Fibroblast of villous mesenchyme (primary cell): ENCODE measurements at places on chromosomes 13 and 19. TPM values are rescaled to one million over a fixed set of nuclear protein-coding genes. Genes with fewer than 3 reads are reported as not detected.

The CD177 gene
- 0.32 and 0.86 TPM in 2 replicates for total RNA-seq

The KLK5 gene
- not detected in 2 replicates for total RNA-seq

The HOMER3 gene
- 58.3 and 64.1 TPM in 2 replicates for total RNA-seq

The CFAP97D2 gene
- not detected in 2 replicates for total RNA-seq

The ZNF429 gene
- 1.9 and 4.3 TPM in 2 replicates for total RNA-seq

The ZNF791 gene
- 17.4 and 20.3 TPM in 2 replicates for total RNA-seq

The GAMT gene
- total RNA-seq = 23.3 and 29.6 TPM in 2 replicates

The ZNF8 gene
- total RNA-seq = 6.4 and 9.5 TPM in 2 replicates

The NKPD1 gene
- total RNA-seq = under 0.01 TPM in 2 replicates

The RFPL4AL1 gene
- not detected in 2 replicates for total RNA-seq

The CGB7 gene
- under 0.01 and 0.32 TPM in 2 replicates for total RNA-seq

The TUBA3C gene
- total RNA-seq = not detected in 2 replicates

The RNF113B gene
- not detected in 2 replicates for total RNA-seq

The MED4 gene
- total RNA-seq = 21.6 and 27.2 TPM in 2 replicates

The GJB2 gene
- total RNA-seq = not detected in 2 replicates

The HAUS8 gene
- total RNA-seq = 3.5 TPM in 2 replicates

The IQCN gene
- 0.86 and 0.97 TPM in 2 replicates for total RNA-seq

The ZNF615 gene
- 9.0 and 9.9 TPM in 2 replicates for total RNA-seq

The NXNL1 gene
- total RNA-seq = not detected in 2 replicates

The CEACAM3 gene
- total RNA-seq = not detected in 2 replicates

The ZNF486 gene
- 3.5 and 7.3 TPM in 2 replicates for total RNA-seq

The RASL11A gene
- 2.9 and 4.7 TPM in 2 replicates for total RNA-seq

The CCDC70 gene
- total RNA-seq = not detected in 2 replicates

The SLC44A2 gene
- 81.8 and 88.5 TPM in 2 replicates for total RNA-seq

The C13orf42 gene
- not detected in 2 replicates for total RNA-seq

The TEAD2 gene
- 37.6 and 38.7 TPM in 2 replicates for total RNA-seq

The MIA gene
- not detected in 2 replicates for total RNA-seq

The GNG7 gene
- total RNA-seq = under 0.01 TPM in 1 of 2 replicates, not detected in the other

The SRRM5 gene
- under 0.01 TPM in 2 replicates for total RNA-seq

The TTC9B gene
- total RNA-seq = not detected in 2 replicates

The ZNF296 gene
- total RNA-seq = under 0.01 TPM in 2 replicates

The TMPRSS9 gene
- total RNA-seq = not detected in 2 replicates

The ZNF443 gene
- total RNA-seq = 1.3 and 3.5 TPM in 2 replicates

The POU2F2 gene
- total RNA-seq = 1.3 and 1.9 TPM in 2 replicates

The NBEA gene
- 3.5 and 9.5 TPM in 2 replicates for total RNA-seq

The KLK13 gene
- total RNA-seq = not detected in 2 replicates

The CBY2 gene
- not detected in 2 replicates for total RNA-seq

The ZIC5 gene
- total RNA-seq = not detected in 2 replicates

The CALR3 gene
- not detected in 2 replicates for total RNA-seq

The ONECUT3 gene
- total RNA-seq = not detected in 2 replicates

The CGB1 gene
- total RNA-seq = not detected in 2 replicates

The ZFP28 gene
- total RNA-seq = 6.1 and 12.1 TPM in 2 replicates
